Left ventricle myocardium inferior (tissue), 1 donor: ENCODE measurements at places on chromosomes 2 and 18.

- no peak for DNase-seq
Observed at GRCh38 chr2:48567671-48568070, 37.7 kb downstream of the STON1 start.

GRCh38 chr2:236587861-236588815, 18.5 kb downstream of the ACKR3 start:
- no peak for DNase-seq

DNA sequence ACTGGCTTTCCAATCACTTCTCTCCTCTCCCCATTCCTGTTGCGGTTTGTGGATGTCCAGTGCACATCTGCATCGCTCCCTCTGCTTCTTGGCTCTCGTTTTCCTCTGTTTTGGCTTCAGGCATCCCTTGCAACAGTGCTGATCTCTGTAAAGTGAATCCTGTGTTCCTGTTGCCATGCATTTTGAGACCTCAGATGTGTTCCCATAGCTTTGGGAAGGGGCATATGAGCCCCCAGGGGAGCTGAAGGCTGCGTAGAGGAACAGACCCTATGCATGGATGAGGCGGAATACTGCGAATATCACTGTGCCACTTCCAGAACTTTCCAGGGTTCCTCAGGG, 168.4 kb upstream of the HAAO start:
- DNase-seq, result no peak

DNA sequence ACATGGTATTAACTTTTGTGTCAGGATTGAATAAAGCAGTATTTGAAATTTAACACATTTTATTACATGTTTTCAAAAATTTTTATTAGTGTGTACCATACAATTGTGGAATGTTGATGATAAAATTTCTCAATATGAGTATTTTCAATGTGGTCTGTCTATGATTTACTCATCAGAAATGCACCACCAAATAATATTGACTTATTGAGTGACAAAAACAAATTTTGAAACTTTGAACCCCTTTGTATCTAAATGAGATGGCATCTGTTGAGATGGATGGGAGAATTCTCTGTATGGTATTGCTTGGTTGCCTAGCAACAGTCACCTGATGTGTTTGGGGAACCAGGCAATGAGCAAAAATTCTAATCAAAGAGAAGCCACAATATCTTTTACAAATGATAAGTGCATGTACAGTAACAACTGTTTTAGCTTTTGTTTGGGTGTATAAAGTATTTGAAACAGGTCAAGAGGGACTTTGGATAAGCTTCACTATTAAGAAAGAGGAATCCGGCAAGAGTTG, 400.1 kb downstream of the CCDC85A start:
- DNase-seq, result no peak

DNA sequence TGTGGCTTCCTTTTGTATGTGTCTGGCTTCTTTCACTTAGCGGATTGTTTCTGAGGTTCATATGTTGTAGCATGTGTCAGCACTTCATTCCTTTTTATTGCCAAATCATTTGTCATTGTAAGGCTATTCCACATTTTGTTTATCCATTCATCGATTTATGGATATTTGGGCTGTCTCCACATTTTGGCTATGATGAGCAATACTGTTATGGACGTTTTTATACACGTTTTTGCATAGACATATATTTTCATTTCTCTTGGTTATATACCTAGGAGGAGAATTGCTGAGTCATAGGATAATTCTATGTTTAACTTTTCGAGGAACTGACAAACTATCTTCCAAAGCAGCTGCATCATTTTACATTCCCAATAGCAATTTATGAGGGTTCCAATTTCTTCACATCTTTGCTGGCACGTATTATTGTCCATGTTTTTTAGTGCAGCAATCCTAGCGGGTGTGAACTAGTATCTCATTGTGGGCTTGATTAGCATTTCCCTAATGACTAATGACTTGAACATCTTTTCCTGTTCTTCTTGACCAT, 48.1 kb upstream of the TBC1D8 start:
- no peak for DNase-seq

- no peak for DNase-seq
Observed at GRCh38 chr2:200144571-200144970, 161.9 kb upstream of the SPATS2L start.

DNA sequence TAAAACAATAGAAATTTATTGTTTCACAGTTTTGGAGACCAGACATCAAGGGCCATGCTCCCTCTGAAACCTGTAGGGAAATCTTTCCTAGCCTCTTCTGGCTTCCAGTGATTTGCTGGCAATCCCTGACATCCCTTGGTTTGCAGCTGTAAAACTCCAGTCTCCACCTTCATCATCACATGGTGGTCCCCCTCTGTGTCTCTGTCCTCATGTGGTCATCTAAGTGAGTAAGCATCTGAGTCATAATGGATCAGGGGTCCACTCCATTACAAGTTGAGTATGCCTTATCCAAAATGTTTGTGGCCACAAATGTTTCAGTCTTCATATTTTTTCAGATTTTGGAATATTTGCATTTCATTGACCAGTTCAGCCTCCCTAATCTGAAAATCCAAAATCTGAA, 5.6 kb upstream of the SGPP2 start:
- DNase-seq, result no peak

- DNase-seq, result no peak
Observed at GRCh38 chr18:77617694-77618093, 368.0 kb downstream of the GALR1 start.

- no peak for DNase-seq
Observed at GRCh38 chr18:38695559-38696280, 1130.1 kb upstream of the CELF4 start.
